ENCODE measurements at places on chromosomes 2 and 18.

DNA sequence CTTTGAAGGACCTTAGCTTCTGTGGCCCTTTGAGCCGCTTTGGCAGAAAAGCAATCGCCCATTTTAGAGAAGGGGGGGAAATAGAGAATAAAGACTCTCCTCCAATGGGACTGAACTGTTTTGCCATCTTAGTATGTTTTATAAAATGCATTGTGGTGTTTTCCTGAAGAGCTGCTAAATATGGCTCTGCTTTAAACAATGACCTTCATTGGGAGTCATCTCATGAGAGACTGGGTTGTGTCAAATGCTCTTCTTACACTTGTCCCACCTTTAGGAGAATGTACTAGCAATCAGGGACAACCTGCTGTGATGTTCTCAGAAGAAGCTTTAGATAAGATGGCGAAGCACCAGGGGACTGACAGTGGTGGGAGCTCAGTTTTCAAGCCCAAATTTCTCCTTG, 418.9 kb upstream of the POU3F3 start:
- no peak for DNase-seq

GRCh38 chr2:23491591-23492336, 106.8 kb downstream of the KLHL29 start:
- DNase-seq: no peak

GRCh38 chr18:43012951-43013350, 102.5 kb downstream of the RIT2 start:
- no peak for DNase-seq

DNA sequence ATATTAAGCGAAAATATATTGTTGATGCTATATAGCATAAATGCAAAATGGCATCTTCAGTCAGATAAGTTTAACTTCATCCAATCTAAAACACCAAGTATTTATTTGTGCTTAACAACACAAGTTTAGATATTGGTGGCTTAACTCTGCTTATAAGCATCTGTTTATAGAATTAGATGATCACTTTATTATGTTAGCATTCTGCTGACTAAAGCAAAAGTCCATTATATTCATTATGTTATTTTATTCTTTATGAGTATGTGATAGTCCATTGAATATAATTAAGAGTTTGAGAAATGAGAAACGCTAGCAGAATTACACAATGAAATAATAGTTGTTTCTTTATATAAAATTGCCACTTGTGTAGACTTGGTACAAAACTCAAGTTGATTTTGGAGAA, 401.2 kb upstream of the CDH7 start:
- no peak for DNase-seq

DNA sequence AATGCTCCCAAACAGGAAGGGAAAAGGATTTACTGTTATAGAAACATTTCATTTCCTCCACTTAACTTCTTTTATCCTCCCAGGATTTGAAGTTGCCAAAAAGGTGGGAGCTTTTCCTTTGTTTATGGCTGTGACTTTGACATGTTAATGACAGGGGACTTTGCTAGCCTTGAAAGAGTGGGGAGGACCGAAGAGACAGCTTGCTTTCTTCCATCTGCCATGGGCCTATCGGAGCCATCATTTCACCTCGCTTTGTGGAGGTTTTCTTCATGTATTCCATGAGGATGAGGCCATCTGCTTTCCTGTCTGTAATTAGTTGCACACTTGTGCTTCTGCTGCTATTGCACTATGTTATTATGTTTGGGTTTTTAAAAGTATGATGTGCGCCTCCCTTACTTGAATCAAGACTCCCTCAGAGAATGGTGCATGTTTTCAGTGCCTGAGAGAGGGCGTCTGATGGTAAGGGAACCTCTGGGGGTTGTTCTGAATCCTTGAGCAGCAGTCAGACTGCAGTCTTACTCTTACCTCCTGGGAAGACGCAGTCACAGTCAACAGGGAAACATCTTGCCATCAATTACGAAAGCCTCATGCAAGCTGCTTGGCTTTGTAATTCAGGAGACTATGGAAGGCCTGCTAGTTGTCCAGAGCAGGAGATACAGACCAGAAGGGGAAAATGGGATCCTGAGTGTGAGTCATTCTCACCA, 173.3 kb upstream of the MGAT5 start:
- no peak for DNase-seq

DNA sequence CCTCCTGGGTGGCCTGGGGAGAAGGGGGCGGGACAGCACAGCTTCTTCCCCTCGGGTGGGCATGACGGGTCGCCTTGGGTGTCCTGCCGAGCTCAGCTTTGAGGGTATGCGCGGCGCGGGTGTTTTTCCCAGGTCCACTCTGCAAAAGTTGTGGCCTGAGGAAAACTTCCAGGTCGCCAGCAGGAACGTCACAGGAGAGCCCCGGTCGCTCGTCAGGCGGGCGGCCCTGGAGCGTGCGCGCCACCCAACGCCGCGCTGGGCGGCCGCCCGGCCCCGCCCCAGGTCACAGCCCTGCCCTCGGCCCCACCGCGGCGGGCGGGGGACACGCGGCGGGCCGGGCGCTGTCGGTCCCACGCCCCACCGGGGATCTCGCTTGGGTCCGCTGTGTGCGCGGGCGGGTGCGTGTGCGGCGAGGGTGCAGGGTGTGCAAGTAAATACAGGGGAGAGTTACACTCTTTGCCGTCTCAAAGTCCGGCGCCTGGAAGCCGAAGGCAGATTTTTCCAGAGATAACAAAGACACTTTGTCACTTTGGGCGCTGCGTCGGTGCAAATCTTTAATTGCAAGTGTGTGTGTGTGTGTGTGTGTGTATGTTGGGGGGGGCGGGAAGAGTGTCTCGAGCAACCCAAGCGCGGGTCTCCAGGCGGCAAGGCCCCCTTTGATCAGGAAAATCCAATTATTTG, 616 bp upstream of the SP5 start:
- peak; percentile 35 for DNase-seq

DNA sequence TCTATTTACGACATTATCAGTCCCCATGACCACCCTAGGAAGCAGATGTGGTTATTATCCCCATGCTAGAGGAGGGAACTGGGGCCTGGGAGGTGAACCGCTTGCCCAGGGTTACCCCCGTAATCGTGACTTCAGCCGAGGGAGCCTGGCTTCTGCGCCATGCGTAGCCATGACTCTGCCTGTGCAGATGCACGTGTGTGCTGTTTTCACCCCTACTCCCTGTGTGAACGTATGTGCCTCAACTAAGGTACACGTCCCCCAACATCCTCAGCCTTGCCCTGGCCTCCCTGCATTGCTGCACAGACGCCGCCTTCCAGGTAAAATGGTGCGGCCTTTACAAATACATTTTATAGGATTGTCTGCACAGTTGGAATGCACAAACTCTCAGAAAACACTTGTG, 40.2 kb downstream of the LPIN1 start:
- DNase-seq: no peak

DNA sequence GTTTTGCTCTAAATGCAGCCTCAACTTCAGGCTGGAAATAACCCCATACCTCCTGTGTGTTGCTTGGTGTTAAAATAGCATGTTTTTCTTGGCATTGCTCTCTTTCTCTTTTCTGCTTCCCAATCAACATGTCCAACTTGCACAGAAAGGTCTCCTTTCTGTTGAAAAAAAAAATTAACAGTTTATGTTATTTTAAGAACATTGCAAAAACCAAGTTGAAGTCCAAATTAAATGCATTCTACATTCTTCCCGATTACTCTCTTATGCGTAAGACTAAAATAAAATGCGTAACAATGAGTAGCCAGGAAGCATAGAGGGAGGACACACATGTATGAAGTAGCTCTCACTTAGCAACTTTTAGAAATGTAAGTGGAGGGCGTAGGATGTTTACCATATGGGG, 1406.1 kb upstream of the NXPH2 start:
- DNase-seq: no peak

GRCh38 chr2:98126061-98126460, 39.1 kb downstream of the VWA3B start:
- no peak for DNase-seq

- DNase-seq: no peak
Observed at GRCh38 chr18:57243624-57244179, 96.8 kb downstream of the BOD1L2 start.

- DNase-seq: peak; percentile 6
Observed at GRCh38 chr2:59575191-59575590, 978.3 kb downstream of the BCL11A start.
